DMS53 (cell line): ENCODE measurements at places on chromosomes 3 and 15.

- no peak for DNase-seq
Observed at GRCh38 chr15:27324886-27325615, 354.1 kb downstream of the GABRG3 start.

DNA sequence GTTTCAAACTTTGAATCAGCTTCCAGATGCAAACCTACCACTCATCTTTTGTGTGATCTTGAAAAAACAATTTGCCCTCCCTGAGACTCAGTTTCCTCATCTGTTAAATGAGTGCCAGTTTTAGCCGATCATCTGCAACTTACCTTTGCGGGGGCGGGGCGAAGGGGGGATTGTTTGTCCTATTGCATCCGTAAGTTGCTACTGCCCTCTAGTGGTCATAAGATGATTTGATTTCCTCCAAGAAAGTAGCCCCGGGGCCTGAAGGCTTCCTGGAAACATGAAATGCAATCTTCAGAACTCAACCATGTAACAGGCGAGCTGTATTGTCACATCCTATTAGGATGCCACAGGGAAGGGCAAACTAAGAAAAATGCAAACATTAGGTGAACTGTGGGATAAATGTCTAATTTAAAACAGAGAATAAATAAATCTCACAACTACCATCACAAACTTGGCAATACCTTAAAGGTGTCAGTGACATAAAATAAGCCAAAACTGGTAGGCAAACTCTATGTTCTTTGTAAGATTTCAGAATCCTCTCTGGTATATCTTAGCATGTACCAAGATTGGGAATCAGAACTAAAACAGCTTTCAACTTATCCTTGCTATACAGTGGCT is 63.5 kb upstream of the CLDN18 start:
- peak; percentile 82 for DNase-seq

DNA sequence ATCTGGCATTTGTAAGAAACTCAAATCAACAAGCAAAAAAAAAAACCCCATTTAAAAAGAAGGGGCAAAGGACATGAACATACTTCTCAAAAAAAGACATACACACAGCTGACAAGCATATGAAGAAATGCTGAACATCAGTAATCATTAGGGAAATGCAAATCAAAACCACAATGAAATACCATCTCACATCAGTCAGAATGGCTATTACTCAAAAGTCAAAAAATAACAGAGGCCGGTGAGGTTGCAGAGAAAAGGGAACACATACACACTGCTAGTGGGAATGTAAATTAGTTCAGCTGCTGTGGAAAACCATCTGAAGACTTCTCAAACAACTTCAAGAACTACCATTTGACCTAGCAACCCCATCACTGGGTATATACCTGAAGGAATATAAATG is 199.4 kb upstream of the THBS1 start:
- no peak for DNase-seq

- DNase-seq, result no peak
Observed at GRCh38 chr3:5136211-5136918, 14.3 kb downstream of the ARL8B start.

DNA sequence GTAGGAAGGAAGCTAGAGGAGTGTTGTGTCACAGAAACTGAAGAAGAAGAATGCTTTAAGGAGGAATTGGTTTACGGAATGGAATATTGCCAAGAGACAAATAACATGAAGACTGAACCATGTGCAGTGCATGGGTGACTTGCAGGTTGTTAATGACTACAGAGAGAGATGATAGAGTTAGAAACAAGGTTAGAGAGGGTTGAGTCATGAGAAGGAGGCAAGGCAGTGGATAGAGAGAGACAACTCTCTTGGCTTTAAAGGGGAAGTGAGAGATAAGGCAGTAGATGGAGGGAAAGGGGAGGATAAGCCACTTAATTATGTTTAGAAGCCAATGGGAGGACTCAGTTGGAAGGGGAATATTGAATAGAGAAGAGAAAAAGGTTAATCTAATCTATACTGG is 119.3 kb upstream of the CCNL1 start:
- no peak for DNase-seq

- peak; percentile 93 for DNase-seq
Observed at GRCh38 chr15:33126559-33127290, 67.8 kb downstream of the FMN1 start.

DNA sequence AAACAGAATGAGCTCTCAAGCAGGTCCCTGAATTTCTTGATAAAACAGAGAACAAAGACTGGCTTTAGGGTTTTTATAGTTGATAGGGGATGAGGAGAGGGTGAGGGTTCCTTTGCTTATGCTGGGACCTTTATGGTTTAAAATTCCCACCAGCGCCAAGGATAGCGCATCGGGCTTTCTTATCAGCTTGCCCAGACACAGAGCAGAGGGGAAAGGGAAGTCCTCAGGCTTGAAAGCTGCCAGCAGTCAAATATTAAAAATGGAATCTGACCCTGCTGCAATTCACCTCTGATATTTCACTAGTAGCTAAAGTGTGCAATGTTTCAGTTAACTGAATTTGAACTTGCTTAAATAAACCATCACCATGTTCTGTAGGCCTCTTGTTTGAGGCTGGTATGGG is 55.0 kb upstream of the EPHA3 start:
- DNase-seq, result no peak

DNA sequence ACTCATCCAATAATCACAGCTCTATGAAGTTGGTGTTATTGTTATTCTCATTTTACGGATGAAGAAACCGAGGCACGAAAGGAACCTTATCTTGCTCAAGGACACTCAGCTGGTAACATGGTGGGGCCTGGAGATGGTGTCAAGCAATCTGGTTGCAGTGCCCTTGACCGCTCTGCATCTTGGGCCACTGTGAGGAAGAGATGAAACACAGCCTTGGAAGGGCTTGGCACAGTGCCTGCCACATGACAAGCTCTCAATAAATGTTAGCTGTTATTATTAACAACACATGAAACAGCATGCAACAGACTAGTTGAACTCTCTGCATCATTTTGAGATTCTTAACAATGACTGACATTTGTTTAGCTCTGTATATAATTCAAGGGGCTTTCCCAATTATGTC is 10.1 kb upstream of the ITGA11 start:
- no peak for DNase-seq

DNA sequence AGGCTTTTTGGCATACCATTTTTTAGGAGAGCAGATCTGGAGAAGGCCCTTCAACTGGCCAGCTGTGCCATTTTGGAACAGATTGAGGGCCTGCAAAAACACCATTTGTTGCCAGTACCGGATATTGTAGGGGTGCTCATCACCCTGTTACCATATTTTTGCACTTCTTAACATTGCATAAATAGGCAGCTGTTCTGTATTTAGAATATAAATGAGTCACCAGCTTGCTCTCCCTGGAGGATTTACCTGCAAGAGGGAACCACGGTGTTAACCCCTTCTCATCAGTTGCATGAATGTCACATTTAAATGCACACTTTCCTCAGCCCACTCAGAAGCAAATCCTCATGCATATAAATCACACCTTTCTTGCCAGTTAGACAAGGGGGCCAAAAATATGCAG is 435.6 kb downstream of the ROBO2 start:
- DNase-seq, result no peak

DNA sequence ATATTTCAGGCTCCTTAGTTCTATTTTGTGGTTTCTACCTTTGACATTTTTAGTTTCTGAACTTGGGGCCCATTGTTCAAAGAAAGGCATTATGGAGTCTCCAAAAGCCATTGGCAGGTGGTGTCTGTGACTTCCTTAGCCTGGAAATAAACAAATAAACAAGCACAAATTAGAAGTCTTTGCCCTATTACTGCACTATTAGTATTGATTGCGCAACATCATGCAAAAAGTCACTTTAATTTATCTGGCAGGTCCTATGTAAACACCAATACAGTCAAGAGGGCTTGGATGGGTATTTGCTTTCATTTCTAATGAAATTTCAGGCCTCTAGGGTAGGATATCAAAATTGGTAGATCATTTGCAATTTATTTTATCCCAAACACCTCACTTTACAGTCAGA is 85.6 kb downstream of the LPP start:
- DNase-seq, result no peak

DNA sequence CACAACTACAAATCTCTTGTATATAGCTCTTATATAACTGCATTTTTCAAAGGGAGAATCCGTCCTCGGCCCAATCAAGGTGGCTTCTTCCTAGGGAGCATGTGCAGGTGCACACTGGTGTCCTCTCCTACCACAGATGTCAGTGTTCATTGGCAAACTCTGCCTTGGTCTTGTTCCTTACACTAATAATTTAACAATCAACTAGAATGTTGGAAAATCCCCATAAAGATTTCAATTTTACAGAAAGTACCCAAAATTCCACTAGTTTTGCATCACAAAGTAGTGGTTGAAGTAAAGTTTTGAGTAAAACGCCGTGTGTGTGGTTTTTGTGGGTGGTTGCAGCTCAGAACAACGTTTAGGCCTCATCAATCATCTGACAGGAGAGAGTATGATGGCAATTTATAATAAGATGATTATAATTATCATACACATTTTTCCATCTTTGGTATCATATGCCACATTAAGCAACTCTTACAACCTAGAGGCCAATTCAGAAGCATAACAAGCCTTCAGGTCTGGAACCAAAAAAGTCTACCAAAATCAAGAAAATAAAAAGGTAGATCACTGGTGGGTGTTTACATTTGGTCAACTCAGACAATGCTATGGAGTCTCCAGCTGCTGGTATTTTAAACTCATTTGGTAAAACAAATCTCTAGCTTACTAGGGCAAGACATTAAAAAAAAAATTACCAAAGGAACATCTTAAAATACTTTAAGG is 128.9 kb upstream of the BHLHE40 start:
- no peak for DNase-seq

GRCh38 chr15:57282686-57283085 is 93.6 kb upstream of the CGNL1 start:
- DNase-seq, result no peak

DNA sequence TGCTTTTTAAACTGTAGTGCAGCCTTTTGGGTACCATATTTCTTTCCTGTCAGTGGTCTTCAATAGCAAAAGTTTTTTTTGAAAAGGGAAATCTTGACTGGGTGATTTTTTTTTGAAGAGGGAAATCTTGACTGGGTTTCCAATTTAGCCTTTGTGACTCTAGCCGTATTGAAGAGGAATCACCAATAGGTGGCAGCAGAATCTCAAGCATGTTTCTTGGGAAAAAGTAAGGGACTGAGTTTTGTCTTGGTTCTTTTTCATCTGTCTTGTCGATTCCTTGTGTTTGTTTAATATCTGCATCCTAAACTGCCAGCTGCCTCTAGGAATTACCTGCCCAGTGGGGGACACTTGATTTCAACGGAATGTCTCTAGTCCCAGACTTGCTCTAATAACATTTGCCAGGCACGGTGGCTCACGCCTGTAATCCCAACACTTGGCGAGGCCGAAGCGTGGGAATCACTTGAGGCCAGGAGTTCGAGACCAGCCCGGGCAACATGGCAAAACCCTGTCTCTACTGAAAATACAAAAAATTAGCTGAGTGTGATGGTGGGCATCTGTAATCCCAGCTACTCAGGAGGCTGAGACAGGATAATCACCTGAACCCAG is 89.2 kb downstream of the RBPMS2 start:
- DNase-seq, result peak; percentile 60

DNA sequence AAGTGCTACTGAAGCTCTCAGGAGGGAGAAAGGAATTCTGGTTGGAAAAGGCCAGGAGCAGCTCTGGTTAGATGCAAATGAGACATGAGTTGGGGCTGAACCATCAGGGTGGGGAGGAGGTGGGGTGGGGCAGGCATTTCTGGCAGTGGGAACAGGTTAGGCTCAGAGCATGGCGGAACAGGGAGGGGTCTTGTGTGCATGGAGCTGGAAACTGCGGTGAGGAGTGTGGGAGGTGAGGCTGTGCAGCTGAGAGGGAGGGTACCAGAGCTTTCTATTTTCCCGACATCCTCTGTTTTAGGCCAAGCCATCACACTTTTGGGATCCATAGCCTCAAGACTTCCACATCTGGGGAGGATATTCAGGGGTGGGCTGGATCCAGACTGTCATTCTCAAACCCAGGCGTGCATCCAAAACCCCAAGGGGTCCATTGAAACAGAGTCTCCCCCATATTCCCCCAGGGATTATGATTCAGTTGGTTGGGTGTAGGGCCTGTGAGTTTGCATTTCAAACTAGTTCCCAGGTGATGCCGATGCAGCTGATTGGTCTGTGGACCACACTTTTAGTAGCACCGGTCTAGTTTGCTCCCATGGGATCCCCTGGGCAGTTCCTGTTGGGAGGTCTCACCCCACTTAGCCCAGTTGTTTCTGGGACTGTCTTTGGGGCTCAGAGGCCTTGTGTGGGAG is 100.9 kb upstream of the TLE3 start:
- DNase-seq, result no peak

DNA sequence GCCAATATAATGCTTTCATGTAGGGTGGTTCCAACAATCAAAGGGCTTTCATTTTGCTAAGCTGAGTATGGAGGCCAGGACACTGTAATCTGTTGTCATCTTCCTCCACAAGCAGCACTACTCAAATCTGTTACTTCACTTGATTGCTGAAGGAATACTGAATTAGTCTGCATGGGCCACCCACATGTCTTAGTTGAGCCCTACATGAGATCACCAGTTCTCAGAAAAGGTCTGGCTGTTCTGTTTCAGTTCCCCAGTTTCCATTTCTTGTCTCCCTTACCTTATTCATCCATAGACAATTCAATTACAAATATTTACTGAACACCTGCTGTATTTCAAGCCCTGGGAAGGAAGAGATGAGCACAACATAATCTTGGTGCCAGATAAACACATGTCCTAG is 119.2 kb downstream of the FHIT start:
- no peak for DNase-seq

DNA sequence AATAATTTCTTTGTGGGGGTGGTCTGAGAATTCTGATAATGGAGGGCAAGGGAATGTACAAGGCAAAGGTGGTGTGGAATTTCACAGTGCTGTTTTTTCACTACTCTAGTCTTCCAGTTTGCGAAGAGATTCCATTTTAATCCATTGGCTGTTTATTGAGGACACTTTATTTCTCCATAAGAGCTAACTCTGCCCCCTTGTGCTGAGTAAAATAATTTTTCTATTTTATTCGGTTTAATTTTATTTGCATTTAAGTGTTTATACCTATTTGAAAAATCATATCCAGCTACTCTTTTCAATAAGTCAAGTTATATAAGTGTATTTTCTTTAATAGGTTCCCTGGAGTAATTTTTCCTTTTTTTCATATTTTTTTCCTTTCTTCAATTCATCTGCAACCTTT is 840.1 kb downstream of the TUSC7 start:
- peak; percentile 2 for DNase-seq

DNA sequence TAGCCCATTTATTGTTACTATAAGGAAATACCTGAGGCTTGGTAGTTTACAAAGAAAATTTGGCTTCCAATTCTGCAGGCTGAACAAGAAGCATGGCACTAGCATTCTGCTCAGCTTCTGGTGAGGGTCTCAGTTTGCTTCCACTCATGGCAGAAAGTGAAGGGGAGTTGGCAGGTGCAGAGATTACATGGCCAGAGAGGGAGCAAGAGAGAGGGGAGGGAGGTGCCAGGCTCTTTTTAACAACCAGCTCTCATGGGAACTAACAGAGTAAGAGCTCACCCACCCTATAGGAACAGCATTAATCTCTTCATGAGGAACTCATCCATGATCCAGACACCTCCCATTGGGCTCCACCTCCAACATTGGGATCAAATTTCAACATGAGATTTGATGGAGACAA is 437.9 kb downstream of the CHL1 start:
- no peak for DNase-seq

- no peak for DNase-seq
Observed at GRCh38 chr3:107024551-107025026, 352.6 kb upstream of the CCDC54 start.
